ENCODE measurements at places on chromosomes 6 and 20. TPM values are rescaled to one million over a fixed set of nuclear protein-coding genes. Genes with fewer than 3 reads are reported as not detected.

Gene WFDC5
- total RNA-seq: not detected

DNA sequence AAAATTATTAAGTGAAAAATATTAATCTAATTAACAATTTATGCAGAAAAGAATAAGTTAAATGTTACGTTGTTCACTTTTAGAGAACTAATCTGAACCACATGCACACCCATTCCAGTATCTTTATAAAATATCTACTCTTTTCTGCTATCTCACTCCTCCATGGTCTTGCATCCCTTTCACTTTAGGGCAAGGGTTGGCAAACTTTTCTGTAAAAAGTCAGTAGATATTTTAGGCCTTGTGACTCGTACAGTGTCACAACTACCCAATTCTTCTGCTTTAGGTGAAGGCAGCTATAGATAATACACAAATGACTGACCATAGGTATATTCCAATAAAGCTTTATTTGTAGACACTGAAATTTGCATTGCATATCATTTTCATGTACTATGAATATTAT lies 39.7 kb upstream of the SUPT3H start:
- no peak overlapping the region for H3K4me3 ChIP-seq
- DNase-seq: no peak
- no peaks in the 10 kb centered on the region for H3K36me3 ChIP-seq
- peaks cover 22% of the 10 kb centered on the region for H3K27me3 ChIP-seq

DNA sequence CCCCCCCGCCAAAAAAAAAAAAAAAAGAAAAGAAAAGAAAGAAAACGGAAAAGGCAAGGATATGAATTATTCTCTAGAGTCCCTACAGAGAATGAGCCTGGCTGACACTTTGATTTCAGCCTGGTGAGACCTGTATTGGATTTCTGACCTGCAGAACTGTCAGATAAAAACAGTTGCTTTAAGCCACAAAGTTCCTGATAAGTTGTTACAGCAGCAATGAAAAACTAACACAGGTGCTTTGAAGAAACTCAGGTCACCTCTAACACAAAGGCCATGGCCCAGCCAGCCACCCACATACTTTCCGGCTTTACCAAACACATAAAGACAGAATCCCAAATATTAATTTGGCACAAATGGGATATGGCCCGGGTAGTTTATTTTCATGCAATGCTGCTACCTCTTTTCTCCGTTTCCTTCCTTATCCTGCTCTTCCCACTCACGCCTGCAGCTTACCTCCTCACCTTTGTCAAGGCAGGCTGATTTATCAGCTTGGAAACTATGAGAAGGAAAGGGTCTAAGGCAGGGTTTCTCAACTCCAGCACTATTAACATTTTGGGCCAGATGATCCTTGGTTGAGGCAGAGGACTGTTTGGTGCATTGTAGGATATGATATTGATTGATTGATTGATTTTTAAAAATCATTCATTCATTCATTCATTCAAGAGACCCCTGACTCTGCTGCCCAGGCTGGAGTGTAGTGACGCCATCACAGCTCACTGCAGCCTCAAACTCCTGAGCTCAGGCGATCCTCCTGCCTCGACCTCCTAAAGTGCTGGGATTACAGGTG lies 88.1 kb downstream of the ATXN1 start:
- no peak overlapping the region for H3K4me3 ChIP-seq
- H3K4me1 ChIP-seq: no peaks in the 10 kb centered on the region
- no peak overlapping the region for H3K27ac ChIP-seq
- H3K27me3 ChIP-seq: no peaks in the 10 kb centered on the region

- H3K4me3 ChIP-seq: no peak overlapping the region
- no peak for DNase-seq
Observed at GRCh38 chr6:155854787-155855186, 399.1 kb upstream of the NOX3 start.

GRCh38 chr6:89414215-89414614 lies 2.1 kb upstream of the RRAGD start:
- H3K4me3 ChIP-seq: no peak overlapping the region
- H3K36me3 ChIP-seq: no peaks in the 10 kb centered on the region
- no peaks in the 10 kb centered on the region for H3K4me1 ChIP-seq

DNA sequence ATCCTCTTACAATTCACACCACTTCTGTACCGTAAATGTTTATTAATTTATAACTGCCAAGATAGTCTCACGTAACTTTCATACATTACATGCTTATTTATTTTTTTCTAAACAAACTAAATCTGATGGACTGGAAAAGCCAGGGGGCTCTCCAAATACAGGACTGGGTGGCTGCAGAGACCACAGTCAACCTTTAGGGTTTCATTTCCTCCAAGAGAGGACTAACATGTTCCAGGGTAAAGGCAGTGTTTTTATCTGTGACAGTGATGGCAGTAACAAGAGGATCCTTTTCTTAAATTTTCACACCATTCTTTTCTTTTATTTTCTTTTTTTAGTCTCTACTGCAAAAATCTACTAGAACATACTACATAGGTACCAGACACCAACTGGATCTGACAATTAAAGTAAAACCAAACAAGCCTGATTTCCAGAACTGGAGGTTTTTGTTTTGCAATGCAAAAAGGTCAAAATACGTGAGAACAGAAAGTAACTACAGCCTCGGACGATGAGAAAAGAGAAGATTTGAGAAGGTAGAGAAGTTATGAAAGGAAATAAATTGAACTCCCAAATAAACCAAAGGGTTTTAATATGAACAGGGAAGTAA lies 1.2 kb downstream of the LMBRD1 start:
- H3K27ac ChIP-seq: peak overlapping the region; percentile 99
- H3K4me1 ChIP-seq: peaks cover 4% of the 10 kb centered on the region
- H3K4me3 ChIP-seq: peak overlapping the region; percentile 74
- no peaks in the 10 kb centered on the region for H3K27me3 ChIP-seq

GRCh38 chr20:63433351-63433750 lies 39.1 kb downstream of the KCNQ2 start:
- H3K27ac ChIP-seq: no peak overlapping the region
- peaks cover 4% of the 10 kb centered on the region for H3K27me3 ChIP-seq
- no peak for DNase-seq
- H3K4me3 ChIP-seq: no peak overlapping the region

- no peaks in the 10 kb centered on the region for H3K36me3 ChIP-seq
- no peaks in the 10 kb centered on the region for H3K4me1 ChIP-seq
- no peak overlapping the region for H3K4me3 ChIP-seq
- DNase-seq: no peak
Observed at GRCh38 chr20:36394340-36394965, 88.3 kb downstream of the DLGAP4 start.

Gene PACSIN1
- total RNA-seq: 0.33 TPM

Gene SLC17A3
- not detected for total RNA-seq

GRCh38 chr6:142409794-142410193 lies 108.0 kb downstream of the ADGRG6 start:
- H3K36me3 ChIP-seq: no peaks in the 10 kb centered on the region
- H3K27me3 ChIP-seq: no peaks in the 10 kb centered on the region
- no peak overlapping the region for H3K27ac ChIP-seq
- DNase-seq: no peak
- no peak overlapping the region for H3K4me3 ChIP-seq
- no peaks in the 10 kb centered on the region for H3K4me1 ChIP-seq

DNA sequence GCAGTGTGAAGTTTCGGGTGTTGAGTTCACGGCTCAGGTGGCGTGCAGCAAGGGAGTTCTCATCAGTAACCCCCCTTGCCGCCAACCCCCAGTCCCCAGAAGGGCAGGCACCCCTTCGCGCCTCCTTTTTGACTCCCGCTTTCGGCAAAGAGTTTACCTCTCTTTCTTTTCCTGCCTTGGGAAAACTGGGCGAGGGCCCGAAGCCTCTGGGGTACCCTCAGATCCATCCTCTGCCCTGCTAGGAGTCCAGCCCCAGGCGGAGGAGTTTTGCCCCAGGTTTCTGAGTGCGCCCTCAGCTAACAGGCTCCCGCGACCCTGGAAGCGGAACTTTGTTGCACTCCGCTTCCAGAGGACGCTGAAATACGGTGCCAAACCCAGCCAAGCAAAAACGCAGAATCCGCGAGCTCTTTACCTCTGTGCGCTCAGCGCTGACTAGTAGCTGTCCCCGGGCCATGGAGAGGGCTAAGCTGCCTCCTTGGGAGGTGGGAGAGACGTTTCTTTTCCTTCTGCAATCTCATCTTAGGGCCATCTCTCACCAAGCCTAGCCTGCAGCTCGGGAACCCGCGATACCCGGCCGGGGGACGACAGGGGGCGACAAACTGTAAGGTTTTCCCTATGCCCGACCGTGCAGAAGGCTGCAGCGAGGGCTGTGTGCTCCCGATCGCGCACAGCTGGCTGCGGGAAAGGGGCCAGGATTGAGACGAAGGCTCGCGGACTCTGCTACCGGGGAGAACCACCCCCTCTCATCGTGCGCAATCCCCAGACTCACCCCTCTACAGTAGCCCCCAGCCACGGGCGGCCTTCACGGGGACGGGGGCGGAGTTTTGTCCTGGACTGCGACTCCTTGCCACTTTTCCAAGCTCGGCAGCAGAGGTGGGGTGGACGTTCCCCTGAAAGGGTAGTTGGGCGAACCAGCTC lies 2.7 kb upstream of the PAX1 start:
- H3K36me3 ChIP-seq: no peaks in the 10 kb centered on the region
- H3K4me1 ChIP-seq: no peaks in the 10 kb centered on the region
- H3K27ac ChIP-seq: no peak overlapping the region

- DNase-seq: no peak
- H3K36me3 ChIP-seq: no peaks in the 10 kb centered on the region
- H3K4me3 ChIP-seq: no peak overlapping the region
Observed at GRCh38 chr6:83221889-83222479, 28.8 kb downstream of the RWDD2A start.

Gene LIME1
- total RNA-seq: 12.0 TPM

Gene SDC4
- 337 TPM for total RNA-seq

- H3K27ac ChIP-seq: no peak overlapping the region
- no peaks in the 10 kb centered on the region for H3K27me3 ChIP-seq
- peaks cover 3% of the 10 kb centered on the region for H3K36me3 ChIP-seq
- no peaks in the 10 kb centered on the region for H3K4me1 ChIP-seq
- DNase-seq: no peak
Observed at GRCh38 chr20:41494451-41494850, 123.7 kb downstream of the CHD6 start.

Gene DUSP15
- 1.9 TPM for total RNA-seq

GRCh38 chr6:127383988-127384387 lies 40.6 kb upstream of the ECHDC1 start:
- H3K36me3 ChIP-seq: no peaks in the 10 kb centered on the region
- H3K4me3 ChIP-seq: no peak overlapping the region
- no peak overlapping the region for H3K27ac ChIP-seq
- no peaks in the 10 kb centered on the region for H3K4me1 ChIP-seq
- no peaks in the 10 kb centered on the region for H3K27me3 ChIP-seq

Gene SH3BGRL2
- 50.9 TPM for total RNA-seq

Gene ZC2HC1B
- not detected for total RNA-seq

DNA sequence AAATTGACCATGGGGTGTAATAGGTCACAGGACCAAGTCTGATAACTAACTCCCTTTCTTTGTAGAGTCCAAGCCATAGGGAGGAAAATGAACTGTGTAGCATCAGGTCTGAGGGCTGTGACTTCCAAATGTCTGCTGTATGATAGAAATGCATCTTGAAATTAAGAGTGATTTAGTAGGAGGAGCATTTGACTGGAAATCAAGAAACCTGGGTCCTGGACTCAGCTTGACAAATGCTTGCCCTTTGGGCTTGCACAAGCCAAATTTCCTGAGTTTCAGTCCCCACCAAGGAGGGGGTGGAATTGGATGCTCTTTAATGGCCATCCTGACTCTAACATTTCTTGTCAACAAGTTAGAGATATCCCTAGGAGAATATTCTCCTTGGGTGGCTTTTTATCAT lies 187.0 kb downstream of the PDE7B start:
- no peak for DNase-seq
- no peaks in the 10 kb centered on the region for H3K27me3 ChIP-seq
- peak overlapping the region; percentile 39 for H3K4me3 ChIP-seq

Gene TMEM74B
- total RNA-seq: 1.1 TPM

DNA sequence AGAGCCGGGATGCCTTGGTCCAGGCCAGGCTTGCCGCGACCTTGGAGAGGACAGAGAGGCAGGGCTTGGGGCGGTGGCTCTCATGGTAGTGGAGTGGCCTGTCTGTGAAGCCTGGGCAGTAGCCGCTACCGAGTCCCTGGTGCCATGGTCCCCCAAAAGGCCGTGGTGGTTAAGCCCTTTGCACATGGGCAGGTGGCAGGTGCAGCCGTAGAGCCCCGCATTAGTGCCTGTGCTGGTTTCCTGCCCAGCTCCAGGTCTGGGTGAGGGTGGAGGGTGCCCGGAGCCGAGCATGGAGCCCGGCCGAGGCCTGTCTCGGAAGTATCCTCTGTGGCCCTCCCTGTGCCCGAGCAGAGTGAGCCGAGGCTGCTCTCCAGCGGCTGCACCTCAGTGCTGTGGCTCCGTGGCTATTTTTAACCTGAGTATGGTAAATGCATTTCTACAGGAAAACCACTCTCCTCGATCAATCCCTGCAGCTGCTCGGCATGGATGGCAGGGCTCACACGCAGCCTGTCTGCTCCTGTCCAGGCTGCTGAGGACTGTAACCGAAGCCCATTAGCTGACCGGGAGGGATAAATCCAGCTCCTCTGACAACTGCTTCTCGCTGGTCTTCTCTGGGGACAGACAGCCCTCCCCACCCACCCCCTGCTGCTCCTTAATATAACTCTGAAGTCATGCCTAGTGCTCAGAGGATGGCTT lies 36.3 kb upstream of the GATA5 start:
- no peak overlapping the region for H3K4me3 ChIP-seq
- H3K27ac ChIP-seq: no peak overlapping the region
- peaks cover 7% of the 10 kb centered on the region for H3K27me3 ChIP-seq
- H3K4me1 ChIP-seq: no peaks in the 10 kb centered on the region
- no peak for DNase-seq
- H3K36me3 ChIP-seq: no peaks in the 10 kb centered on the region

DNA sequence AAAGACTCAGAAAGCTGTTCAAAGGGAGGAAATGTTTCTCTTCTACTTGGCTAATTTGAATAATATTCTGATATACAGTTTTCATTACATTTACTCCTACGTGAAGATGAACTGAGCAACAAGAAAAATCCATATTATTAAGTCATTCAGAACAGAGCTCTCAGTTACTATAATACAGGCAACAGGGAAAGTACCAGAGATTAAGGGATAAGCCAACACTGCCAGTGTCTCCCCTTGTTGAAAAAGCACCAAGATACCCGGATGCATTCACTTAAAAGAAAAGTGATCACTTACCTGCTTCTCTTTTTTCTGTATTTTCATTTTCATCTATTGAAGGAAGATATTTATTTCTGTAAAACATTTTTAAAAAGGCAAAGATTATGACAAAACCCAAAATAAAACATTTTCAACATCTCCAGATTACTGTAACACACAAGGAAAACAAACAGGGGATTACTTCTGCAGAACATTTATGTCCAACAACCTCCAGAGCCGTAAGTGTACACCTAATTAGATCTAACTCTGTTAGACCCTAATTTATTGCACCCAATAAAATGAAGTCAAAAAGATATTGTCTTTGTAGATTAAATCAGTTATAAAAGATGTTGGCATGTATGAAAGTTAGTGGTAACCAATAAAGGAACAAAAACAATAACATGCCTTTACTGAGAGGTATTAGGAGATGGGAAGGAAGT lies 67.0 kb downstream of the CHD6 start:
- no peak overlapping the region for H3K4me3 ChIP-seq
- no peaks in the 10 kb centered on the region for H3K4me1 ChIP-seq
- no peak for DNase-seq
- H3K36me3 ChIP-seq: no peaks in the 10 kb centered on the region

- no peak overlapping the region for H3K27ac ChIP-seq
- H3K4me1 ChIP-seq: no peaks in the 10 kb centered on the region
- H3K4me3 ChIP-seq: no peak overlapping the region
- no peak for DNase-seq
- H3K27me3 ChIP-seq: no peaks in the 10 kb centered on the region
Observed at GRCh38 chr20:10861090-10861489, 187.3 kb upstream of the JAG1 start.

Gene HSPA1L
- total RNA-seq: 1.6 TPM
